ENCODE measurements at places on chromosomes 7 and 10.

DNA sequence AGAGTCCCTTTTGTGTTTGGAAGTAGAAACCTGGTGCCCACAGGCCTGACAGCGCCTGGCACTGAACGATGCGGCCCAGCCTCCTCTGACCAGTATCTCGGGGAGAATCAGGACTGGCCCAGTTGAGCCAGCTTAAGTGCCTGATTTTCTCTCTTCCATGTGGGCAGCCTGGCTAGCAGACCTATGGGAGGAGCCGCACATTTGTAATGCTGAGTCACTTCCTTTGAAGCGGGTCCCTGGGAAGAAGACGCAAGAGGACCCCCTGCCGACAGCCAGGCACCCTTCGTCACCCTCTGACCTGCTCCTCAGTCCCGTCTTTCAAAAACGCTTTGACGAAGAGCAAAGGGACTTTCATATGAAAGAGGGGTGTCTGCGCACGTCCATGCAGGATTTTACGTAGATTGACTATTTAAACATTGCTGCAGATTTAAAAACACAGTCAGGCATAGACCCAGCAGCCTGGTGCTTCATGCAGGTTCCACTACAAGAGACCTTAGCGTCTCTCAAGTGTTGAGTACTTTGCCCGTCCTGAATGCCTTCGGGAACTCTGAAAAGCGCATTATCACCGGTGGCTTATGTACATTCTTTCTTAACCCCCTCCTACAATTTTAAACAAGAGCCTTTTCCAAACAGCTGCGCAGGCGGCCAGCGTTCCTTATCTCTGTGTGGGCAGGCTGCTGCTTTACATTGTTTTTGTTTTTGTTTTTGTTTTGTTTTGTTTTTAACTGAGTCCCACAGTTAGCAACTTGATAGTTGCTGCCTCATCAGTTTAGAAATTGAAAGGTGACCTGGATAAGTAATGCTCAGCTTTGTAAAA, 36.5 kb upstream of the AP5Z1 start:
- DNase-seq: no peak

DNA sequence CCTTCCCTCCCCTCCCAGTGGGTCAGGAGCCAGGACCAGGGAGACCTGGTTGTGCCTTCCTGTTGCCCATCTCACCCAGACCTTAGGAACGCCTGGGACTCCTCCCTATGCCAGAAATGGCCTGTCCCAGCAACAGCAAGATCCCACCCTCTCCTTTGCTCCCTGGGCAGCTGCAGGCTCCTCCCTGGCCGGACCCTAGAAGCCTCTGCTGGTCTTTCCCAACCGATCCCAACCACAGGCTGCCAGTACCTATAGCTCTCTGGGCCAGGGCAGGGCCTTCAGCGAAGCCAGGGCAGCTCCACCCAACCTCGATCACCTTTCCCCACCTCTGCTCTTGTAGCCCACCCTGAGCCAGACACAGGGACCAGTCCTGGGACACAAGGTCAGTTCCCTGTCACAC, 21.9 kb downstream of the LDB3 start:
- no peak for DNase-seq

GRCh38 chr7:138460176-138460648, at the start of gene TRIM24:
Gene TRIM24, plus strand, starts transcription at chr7:138460259. Its CDS starts 290 bp downstream, at chr7:138460549.
- no peak for DNase-seq

DNA sequence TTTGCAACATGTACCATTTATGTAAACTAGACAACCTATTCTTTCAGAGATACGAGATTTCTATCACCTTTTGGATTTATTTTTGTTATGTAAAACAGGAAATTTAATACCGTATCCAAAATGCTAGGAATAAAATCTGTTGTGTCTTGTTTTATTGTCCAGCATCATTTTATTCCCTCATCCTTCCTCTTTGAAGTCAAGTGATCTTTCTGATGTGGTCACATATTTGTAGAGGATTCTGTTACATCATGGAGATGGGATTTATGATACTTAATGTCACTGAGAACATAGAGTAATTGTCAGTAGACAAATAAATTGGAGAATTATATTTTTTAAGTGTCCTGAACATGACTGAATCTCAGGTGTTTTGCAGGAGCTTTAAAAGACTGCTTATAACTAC, 64.7 kb downstream of the ZNF277 start:
- DNase-seq: no peak

Data from cerebellar nuclear complex (tissue), 1 donor.